ENCODE measurements at places on chromosomes 12 and 14.
A peak's percentile ranks its signal among the peaks of the same experiment; 100 is the strongest.

DNA sequence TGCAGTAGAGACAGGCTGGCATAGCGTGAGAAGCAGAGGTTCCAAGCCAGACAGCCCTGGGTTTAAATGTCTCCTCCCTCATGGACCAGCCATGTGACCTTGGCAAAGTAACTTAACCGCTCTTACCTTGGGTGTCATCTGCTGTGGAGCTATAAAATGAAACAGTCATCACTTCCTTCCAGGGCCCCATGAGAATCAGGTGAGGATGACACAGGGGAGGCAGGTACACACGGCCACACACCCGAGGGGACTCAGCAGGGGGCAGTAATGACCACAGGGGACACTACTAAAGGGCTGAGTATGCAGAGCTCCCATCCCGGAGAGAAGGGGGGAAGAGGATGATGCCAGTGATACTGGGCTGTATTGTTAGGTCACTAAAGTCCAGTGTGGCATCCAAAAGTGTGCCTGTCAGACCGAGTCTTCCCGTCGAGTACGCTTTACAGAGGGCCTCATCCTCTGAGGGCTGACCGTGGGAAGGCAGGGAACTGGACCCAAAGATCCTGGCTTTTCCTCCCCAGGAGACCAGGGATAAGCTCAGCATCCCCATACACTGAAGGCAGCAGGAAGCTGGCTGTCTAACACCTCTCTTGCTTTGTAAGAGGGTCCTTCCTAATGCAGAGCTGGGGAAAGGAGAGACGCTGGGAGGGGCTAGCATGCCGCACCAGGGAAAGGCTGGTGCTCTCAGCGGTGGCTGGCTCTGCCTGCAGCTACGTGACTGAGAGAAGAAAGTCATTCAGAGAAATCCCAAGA is 94.2 kb downstream of the SINHCAF start:
- no peak for DNase-seq

- DNase-seq: no peak
Observed at GRCh38 chr12:132079200-132079599, 64.9 kb downstream of the DDX51 start.

DNA sequence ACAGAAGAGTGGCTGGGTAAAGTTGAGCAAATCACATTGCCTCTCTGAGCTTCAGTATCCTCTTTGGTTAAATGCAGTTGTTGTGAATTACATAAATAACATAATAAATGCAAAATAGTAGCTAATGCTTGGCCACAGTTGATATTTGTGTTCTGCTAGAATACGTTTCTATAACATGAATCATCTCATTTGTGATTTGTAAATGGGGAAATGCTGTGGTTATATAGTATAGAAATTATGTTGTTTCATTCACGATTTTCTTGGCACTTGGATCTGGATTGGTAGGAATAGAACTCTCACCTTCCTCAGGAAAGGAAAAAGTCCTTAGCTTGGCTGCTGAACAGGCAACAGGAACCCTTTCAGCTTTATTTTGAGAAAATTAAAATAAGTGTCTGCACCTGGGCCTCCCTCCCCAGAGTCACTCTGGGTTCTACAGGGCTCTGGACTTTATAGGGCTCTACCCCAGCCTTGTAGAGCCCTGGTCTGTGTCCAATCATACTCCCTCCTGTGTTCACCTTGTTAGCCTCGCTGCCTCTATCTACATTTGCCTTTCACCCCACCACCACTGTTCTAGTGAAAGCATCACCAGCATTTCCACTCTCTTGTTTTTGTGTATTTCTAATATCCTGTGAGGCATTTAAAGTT is 107.7 kb upstream of the BCAT1 start:
- DNase-seq: no peak

- DNase-seq: no peak
Observed at GRCh38 chr12:3106579-3106978, 29.4 kb downstream of the TSPAN9 start.

GRCh38 chr14:24147761-24148428 is 597 bp downstream of the RNF31 start:
- DNase-seq: no peak

DNA sequence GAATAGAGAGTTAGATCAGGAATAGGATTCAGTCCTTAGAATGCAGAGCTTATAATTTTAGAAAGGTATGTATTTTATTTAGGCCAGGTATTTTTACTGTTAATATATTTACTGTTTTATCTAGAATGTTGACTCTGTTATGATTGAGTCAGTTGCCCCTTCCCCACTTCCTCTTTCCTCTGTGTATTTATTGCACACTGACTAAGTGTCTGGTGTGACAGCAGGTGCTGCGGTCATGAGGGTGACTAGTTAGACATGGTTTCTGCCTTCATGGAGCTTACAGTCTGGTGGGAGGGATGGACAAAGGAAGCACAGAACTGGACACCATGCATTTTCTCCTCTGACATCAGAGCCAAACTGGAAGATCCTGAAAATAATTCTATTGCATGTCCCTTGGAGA is 159.8 kb downstream of the CACNA1C start:
- DNase-seq: no peak

DNA sequence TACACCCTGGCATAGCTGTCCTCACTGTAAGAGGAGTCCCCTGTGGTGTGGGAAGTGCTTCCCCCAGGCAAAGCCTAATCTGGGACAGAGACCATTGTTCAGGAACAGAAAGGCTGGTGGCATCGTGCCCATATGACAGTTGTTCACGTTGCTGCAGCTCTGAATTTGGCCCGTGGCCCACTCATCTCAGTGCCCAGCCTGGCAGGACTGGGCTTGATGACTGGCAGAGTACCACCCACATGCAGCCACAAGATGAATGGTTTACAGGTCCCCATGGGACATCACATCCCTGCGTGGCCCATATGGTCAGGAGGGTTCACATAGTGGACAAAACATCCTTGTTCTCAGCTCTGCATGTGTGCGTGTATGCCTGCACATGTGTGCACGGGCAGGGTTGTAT is 17.5 kb downstream of the IQSEC3 start:
- DNase-seq: no peak

- DNase-seq: no peak
Observed at GRCh38 chr14:70642303-70643235, 853 bp downstream of the TTC9 start.

GRCh38 chr14:38743966-38744584 is 359.0 kb downstream of the SEC23A start:
- DNase-seq: no peak

- no peak for DNase-seq
Observed at GRCh38 chr12:104624529-104624928, 167.8 kb downstream of the CHST11 start.

GRCh38 chr12:133105620-133106019 is 24.5 kb downstream of the ZNF891 start:
- DNase-seq: no peak

DNA sequence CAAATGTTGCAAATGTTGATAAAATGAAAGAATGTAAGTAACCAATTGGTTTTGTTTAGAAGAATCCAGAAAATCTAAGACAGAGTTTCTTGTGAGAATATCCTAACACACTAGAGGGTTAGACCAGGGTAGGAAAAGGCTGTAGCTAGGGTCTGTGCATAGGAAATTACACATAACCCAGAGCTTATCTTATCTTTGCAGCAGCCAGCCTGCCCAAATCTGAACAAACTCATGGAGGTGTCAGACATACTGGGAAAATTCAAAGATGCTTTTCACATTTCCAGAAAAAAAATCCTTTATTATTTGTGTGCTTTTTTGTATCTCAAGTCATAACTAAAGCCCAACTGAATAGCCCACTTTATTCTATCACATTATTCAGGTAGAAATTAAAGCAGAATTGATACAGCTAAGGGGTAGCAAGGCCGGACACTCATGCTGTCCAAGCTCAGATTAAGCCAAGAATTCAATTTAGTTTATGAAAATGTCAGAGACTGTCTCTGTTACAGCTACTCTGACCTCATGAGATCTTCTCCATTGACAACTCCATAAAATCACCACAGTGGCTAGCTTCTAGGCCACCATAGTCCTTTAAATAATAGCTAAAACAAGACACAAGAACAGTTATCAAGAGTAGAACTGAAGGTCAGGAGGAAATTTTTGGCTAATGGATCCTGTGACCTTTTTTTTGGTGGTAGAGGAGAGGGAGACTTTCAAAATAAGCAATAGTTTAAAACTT is 169.6 kb upstream of the RASSF8 start:
- DNase-seq: no peak

DNA sequence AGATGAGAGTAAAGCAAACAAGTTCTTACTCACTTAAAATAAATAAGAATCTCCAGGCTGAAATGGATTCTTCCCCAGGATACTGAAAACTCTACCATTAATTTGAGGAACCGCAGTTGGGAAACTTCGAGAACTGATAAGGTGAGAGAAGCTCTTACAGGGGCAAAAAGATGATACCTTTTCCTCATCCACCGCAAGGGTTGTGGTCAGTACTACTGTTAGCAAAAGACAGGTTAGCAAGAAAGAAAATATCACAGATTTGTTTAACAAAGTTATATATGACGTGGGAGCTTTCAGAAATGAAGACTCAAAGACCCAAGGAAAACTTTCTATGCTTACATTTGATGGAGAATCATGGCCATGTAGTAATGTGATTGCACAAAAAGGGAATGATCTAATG is 441.6 kb downstream of the PCNX1 start:
- no peak for DNase-seq

- DNase-seq: no peak
Observed at GRCh38 chr12:123723765-123724164, 11.6 kb downstream of the ATP6V0A2 start.

- DNase-seq: peak; percentile 27
Observed at GRCh38 chr12:101018540-101018939, 191.5 kb downstream of the SLC5A8 start.

GRCh38 chr14:26794731-26795130 is 196.9 kb upstream of the NOVA1 start:
- DNase-seq: no peak

DNA sequence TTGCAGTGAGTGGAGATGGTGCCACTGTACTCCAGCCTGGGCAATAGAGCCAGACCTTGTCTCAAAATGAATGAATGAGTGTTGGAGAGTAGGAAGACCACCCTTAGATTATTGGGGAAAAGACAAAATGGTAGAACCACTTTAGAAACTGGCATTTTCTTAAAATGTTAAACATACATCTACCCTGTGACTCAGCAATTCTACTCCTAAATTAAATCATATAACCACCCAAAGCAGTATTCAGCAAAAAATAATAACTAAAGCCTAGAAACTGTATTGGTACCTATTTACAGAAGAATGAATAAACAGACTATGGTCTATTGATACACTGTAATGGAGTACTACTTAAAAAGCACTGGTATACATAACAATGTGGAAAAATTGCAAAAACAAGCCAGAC is 9.1 kb downstream of the NUP37 start:
- no peak for DNase-seq

DNA sequence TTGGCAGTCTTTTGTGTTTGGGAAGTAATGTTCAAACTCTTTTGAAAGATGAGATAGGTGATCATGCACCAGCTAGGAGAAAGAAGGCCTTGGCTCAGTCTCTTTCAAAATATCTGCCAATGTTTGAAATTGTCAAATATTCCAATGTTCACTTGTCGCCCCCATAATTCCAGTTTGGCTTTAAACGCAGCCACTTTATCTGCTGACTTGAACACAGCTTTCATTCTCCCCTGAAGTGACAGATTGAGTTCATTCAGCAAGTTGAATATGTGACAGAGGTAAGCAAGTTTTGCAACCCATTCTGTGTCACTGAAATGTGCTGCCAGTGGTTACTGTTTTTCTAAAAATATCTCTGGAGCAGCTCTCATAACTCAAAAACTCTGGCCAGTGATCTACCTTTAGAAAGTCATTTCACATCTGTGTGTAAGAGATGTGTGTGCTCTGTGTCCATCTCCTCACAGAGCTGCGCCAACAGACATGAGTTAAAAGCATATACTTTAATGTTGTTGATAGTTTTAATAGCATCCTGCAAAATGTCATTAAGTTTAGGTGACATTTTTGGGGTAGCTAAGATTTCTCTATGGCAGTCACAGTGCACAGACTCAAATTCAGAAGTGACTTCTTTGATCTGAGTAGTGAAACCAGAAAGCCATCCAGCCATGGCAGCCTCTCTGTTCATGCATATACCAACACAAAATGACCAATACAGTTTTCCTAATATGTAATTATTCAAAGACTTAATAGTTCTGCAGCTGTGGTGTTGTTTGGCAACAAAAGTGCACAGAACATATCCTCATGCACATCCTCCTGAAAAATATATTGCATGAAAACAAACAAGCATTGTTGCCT is 614.3 kb upstream of the MIS18BP1 start:
- no peak for DNase-seq

DNA sequence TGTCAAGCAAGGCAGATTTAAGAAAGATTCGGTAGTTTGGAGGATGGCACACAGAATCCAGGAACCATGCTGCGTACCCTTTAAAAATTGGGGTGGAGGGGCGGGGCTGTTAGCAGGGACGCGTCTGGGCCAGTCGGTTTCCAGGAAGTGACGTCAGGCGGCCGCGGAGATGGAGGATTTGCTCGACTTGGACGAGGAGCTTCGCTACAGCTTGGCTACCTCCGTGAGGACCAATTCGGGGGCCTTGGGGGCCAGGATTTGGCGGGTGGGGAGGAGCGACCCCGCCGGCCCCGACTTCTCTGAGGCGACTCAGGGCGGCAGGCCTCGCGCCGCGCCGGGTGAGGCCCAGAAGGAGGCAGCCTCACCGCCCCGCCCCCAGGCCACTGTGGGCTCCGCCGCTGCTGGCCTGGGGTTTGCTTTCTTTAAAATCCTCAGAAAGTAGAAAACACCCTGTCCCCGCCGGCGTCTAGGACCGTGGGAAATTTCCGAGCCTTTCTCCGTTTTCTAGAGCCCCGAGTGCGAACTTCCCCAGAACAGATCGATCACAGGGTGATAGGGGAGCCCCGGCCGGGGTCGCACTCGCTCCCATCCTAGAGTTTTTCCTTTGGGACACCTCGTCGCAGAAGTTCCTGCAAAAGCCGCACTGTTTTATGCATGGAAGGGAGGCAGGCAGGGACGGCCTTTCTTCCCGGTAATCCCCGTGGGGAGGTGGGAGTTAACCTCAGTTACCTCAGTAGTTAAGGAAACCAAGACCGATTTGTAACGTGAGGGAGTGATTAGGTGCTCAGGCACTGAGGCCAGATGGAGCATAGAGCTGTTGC is at the start of gene IFT43:
TSS of gene IFT43 (plus strand) at position 146 of the 821 bp plus-strand sequence. CDS start at position 170, 24 bp downstream.
- peak; percentile 69 for DNase-seq

DNA sequence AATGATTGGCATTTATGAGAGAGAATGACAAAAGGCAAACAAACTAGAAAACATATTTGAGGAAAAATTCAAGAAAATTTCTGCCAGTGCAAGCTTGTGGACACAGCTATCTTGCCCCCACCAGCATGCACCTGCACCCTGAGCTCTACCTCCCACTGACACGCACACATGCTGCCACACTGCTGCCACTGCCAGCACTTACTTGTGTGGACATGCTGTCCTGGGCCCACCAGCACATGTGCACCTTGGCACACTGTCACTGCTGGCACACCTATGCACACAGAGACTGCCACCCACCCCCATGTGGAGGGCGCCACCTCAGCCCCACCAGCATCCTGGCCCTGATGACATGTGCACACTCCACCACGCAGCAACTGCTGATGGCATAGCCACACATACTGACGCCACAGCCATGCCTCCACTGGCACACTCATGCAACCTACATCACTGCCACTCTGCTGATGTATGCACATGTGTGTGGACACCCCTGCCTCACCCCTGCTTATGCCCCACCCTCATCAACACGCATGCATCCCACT is 475.0 kb downstream of the SOX5 start:
- DNase-seq: no peak
